ENCODE measurements at places on chromosomes 11 and 22. TPM values are rescaled to one million over a fixed set of nuclear protein-coding genes. Genes with fewer than 3 reads are reported as not detected.

Gene SCGB2A2
- not detected for total RNA-seq

GRCh38 chr11:87491381-87491780 is 453.6 kb downstream of the TMEM135 start:
- no peak for DNase-seq

Gene C11orf86
- total RNA-seq, result not detected

DNA sequence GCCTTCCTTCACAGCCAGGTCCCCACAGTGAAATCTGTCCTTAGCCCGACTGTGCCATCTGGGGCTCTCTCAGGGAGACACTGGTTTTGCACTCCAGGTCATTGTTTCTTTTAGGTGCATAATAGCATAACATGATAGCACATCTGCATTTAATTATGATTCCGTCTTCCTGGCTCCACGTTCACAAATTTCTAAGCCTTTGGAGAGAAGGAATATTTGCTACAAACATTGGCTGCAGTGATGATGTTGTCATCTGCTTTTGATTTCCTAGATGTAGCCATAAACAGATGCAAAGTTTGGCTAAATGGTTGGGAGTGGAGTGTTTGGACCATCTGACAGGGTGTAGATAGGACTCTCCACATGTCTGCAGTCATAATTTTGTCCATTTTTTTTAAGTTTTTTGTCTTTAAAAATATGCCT is 12.0 kb upstream of the CAT start:
- DNase-seq, result no peak

Gene PARVG
- total RNA-seq, result not detected

Gene OAF
- 39.4 TPM for total RNA-seq

Measured in epithelial cell of proximal tubule (primary cell).